ENCODE measurements at places on chromosomes 12 and 14.

- no peak for DNase-seq
Observed at GRCh38 chr14:94180655-94181271, 6.6 kb downstream of the PPP4R4 start.

DNA sequence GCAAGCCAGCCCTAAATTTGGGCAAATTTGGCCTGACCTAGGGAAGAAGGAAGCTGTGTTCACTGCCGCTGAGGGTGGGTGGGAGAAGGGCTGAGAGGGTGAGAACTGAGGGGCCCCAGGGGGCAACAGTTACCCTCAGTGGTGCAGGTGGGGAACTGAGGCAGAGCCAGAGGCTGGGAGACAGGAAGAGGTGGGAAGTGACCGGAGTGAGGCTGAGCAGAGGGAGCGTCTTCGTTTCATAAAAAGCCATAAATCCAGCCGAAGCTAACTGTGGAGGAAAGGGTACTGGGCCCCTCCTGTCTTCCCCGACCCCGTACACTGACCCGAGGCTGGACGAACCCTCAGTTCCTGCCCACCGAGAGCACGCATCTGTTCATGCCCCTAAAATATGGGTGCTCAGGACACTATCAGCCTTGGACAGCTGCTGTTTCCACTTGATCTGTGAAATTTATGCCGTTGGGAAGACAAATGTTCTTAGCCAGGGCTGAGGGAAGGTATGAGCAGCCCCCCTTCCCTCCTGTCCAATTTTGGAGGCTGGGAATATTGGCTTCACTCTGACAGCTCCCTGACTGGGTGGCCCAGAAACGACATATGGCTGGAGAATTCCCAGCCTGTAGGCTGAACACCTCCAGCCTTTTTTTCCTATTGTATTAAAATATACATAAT is 116.5 kb downstream of the KIF26A start:
- DNase-seq: no peak

DNA sequence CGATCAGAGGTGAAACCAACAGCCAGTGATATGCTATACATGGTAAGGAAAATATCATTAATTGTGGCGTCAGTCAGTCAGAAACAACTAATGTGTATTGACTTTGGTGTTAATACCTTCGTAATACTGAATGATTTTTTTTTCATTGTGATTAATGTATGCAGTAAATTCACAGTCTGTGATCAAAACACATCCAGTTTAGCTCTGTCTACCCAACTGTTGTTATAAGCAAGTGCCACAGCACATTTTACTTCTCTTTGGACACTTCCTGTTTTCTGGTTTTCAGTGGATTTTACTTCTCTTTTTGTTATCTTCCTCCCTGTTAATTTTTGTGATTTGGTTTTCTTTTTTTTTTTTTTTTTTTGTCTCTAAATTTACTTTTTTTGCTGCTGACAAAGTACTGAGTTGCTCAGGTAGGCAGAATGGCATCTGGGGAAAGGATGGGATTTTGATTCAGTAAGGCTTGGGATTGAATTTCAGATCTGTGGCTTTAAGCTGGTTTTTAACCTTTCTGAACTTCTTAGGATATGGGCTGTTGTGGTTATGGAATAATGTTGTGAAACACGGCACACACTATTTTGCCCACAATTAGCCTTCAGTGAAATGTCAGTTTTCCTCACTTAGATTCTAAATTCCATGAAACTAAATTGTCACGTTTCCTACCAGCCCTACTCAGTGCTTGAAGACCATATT is 604 bp downstream of the GLIPR1 start:
- no peak for DNase-seq

GRCh38 chr12:16685107-16685506 is 79.1 kb upstream of the LMO3 start:
- no peak for DNase-seq

DNA sequence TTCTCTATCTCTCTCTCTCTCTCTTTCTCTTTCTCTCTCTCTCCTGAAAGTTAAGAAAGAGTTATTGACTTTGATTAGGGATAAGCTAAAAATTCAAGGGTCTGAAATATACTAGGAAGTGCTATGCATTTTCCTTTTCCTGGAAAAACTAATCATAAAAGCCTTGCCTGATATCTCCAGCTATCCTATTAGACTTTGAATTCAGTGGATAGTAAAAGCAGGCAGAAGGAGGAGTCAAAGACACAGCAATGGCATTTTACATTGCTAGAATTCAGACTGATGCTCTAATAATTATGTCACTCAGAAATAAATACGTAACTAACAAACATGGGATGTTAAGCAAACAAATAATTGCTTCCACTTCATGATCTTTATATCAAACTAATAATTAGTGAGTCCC is 272.0 kb downstream of the SSPN start:
- no peak for DNase-seq

GRCh38 chr14:22485649-22486048 is 103.4 kb downstream of the DAD1 start:
- DNase-seq: no peak

- DNase-seq: no peak
Observed at GRCh38 chr12:18595412-18595811, 142.4 kb downstream of the PLCZ1 start.

GRCh38 chr14:72196237-72197015 is 264.2 kb downstream of the RGS6 start:
- DNase-seq: no peak

- DNase-seq: no peak
Observed at GRCh38 chr14:91282954-91283645, 38.6 kb upstream of the GPR68 start.

DNA sequence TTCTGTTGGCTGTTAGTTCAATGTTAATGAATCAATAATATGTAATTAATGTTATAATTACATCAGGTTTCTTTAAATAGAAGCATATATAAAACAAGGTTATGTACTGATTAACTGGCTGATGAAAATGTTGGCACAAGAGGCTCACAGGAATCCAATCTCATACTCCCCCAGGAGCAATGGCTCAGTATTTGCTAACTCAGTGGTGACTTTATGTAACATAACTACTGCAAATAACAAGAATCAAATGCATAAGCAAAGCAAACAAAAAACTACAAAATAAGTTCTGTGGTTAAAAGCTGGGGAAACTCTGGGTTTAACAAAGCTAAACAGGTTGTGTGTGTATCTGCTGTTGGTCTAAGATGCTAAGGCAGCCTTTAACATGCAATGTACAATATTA is 27.7 kb upstream of the BBS10 start:
- DNase-seq: no peak

- DNase-seq: no peak
Observed at GRCh38 chr14:76088326-76088725, 63.4 kb upstream of the GPATCH2L start.

GRCh38 chr12:58247633-58248032 is 306.3 kb downstream of the ATP23 start:
- DNase-seq: no peak

DNA sequence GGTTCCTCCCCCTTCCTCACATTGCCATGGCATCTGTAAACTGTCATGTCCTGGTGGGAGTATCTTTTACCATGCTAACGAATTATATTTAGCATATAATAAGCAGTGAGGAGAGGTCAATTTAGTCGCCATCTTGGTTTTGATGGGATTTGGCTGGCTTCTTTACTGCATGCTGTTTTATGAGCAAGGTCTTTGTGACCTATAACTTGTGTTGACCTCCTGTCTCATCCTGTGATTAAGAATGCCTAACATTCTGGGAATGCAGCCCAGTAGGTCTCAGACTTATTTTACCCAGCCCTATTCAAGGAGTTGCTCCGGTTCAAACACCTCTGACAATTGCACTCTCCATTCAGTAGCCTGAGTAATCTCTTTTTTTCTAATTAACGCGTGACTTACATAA is 2.1 kb upstream of the EIF4B start:
- DNase-seq: no peak

GRCh38 chr14:71308671-71309070 is 401.4 kb downstream of the PCNX1 start:
- DNase-seq: no peak

DNA sequence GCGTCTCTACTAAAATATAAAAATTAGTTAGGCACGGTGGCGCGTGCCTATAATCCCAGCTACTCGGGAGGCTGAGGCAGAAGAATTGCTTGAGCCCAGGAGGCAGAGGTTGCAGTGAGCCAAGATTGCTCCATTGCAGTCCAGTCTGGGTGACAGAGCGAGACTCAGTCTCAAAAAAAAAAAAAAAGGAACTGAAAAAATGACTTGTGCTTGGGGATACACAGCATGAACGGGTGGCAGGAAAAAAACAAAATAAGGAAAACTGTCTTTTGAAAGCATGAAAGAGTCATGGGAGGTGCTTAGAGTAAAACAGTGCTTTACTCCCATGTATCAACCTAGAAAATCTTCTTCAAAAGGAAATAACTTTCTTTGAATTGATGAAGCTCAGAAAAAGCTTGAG is 80.8 kb downstream of the TMTC1 start:
- no peak for DNase-seq

DNA sequence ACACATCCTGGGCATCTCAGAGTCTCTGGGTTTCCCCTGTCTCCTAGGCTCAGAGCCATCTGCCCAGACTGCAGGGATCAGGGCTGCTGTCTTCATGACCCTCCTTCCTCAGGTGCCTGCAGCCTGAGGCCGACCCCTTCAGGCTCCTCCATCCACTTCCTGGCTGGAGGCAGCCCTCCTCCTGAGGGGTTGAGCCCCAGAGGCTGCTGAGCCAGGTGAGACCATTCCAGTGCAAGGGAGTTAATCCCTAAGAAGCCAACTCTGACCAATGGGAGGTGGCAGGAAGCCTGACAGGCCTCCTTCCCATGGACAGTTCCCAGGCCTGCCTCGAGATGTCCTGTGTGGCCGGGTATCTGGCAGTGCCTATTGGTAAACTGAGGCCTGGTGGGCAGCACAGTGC is 8.4 kb upstream of the PPP4R4 start:
- no peak for DNase-seq

GRCh38 chr12:91441993-91442952 is 259.7 kb upstream of the DCN start:
- DNase-seq: no peak

All from stimulated activated CD8-positive, alpha-beta memory T cell treated with anti-CD3 and anti-CD28 coated beads, Interleukin-4, amount 100 ng/mL, for 4 hours (primary cell).